Naive thymus-derived CD8-positive, alpha-beta T cell (primary cell): ENCODE measurements at places on chromosomes 4 and X.

- no peak overlapping the region for H3K27ac ChIP-seq
- no peak for DNase-seq
- no peaks in the 10 kb centered on the region for H3K4me1 ChIP-seq
- no peaks in the 10 kb centered on the region for H3K36me3 ChIP-seq
- H3K4me3 ChIP-seq: no peak overlapping the region
Observed at GRCh38 chr4:53481586-53481985, 104.1 kb downstream of the FIP1L1 start.

GRCh38 chrX:129654652-129655546 is at the start of gene APLN:
Gene APLN, minus strand, starts transcription at chrX:129654956. Its CDS starts 326 bp downstream, at chrX:129654630.
- no peak for DNase-seq
- H3K4me3 ChIP-seq: peak within 1 kb of the TSS; percentile 70
- no peak within 1 kb of the TSS for H3K27ac ChIP-seq
- peaks cover 2% of the 10 kb centered on the region for H3K27me3 ChIP-seq
- H3K36me3 ChIP-seq: no peaks in the 10 kb centered on the region
- peaks cover 10% of the 10 kb centered on the region for H3K4me1 ChIP-seq

DNA sequence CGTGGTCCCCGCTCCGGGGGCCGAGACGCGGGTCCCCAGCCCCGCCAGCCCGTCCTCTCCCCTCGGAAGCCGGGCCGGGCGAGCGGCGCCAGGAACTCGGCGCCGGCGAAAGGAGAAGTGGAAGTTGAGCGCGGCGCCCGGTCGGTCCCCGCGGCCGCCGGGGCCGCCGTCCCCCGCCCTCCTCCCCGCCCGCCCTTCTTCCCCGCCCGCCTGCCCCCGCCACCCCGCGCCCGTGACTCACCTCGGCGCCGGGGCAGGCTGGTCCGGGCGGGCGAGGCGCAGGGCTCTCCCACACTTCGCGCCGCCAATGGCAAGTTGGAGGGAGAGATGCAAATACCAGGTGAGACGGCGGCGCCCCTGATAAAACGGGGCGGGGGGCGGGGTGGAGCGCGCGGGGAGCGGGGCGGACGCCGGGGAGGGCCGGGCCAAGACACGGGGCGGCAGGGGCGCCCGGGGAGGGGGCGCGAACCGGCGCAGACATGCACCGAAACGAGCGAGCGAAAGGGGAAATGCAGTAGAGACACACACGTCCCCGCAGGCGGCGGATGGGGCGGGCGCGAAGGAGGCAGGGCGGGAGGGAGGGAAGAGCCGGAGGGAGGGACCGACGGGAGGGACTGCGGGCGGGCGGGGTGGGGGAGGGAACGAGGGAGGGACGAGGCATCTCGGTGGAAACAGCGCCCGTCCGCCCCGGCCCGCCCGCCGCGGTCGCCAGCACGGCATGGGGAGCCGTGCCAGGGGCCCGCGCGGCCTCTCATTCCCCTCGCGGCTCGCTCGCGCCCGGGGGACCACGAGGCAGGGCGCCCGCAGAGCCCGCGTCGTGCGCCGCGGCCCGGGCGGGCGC is at the start of gene ELF4:
Gene ELF4 (minus strand): TSS at position 119 of the 841 bp plus-strand sequence. CDS start 29,167 bp downstream, outside the sequence.
- peak within 1 kb of the TSS; percentile 92 for H3K4me3 ChIP-seq
- peaks cover 42% of the 10 kb centered on the region for H3K4me1 ChIP-seq

DNA sequence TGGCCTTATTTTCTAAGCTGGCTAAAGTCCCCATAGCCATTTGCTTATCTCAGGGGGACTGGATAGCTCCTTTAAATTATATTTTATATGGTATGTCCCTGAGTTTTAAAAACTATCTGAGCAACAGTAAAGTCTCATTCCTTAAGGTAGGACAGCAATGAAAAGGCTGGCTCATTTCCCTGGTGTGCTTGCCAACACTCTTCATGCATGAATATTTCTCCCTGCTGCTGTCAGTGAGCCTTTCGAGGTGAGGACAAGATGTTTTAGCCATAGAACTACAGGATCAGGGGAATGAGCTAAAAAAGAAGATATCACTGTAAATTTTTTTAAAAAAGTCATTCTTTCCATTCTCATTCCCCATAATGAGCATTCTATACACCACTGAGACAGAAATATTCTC is 427.3 kb upstream of the FAM241A start:
- no peaks in the 10 kb centered on the region for H3K4me1 ChIP-seq
- H3K36me3 ChIP-seq: no peaks in the 10 kb centered on the region
- H3K4me3 ChIP-seq: no peak overlapping the region
- H3K27ac ChIP-seq: no peak overlapping the region
- no peaks in the 10 kb centered on the region for H3K27me3 ChIP-seq

DNA sequence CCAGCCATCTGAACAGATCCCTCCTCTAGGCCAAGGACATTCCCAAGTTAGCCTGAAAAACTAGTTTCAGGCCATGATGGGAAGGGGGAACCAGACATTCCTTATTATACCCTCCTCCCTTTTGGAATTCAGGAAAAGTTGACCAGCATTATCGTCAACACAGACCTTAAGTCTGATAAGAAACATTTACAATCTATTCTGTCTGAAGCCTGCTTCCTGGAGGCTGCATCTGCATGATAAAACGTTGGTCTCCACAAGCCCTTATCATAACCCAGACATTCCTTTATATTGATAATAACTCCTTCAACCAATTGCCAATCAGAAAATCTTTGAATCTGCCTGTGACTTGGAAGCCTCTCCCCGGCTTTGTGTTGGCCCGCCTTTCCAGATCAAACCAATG is 44.3 kb downstream of the EFHC2 start:
- no peak overlapping the region for H3K4me3 ChIP-seq
- peaks cover 7% of the 10 kb centered on the region for H3K36me3 ChIP-seq
- DNase-seq: no peak
- H3K27ac ChIP-seq: no peak overlapping the region
- H3K27me3 ChIP-seq: no peaks in the 10 kb centered on the region
- peaks cover 3% of the 10 kb centered on the region for H3K4me1 ChIP-seq
